ENCODE measurements at places on chromosomes 5 and 9.

DNA sequence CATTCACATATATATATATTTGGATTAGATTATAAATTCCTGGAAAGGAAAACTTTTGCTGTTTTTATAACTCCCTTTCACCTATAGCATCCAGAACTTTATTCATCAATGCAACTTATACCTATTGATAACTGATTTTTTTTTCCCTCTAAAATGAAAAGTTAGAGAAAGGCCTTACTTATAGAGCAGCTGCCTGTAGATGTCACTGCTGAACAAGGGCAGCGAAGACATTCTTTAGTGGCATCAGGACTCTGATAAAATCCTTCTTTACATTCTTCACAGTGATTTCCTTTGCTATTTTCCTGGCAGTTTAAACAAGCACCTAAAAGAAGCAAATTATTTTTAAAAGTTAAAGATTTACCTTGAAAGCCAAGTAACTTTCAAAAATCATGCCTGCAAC, 32.3 kb upstream of the CDK5RAP2 start:
- DNase-seq, result no peak

DNA sequence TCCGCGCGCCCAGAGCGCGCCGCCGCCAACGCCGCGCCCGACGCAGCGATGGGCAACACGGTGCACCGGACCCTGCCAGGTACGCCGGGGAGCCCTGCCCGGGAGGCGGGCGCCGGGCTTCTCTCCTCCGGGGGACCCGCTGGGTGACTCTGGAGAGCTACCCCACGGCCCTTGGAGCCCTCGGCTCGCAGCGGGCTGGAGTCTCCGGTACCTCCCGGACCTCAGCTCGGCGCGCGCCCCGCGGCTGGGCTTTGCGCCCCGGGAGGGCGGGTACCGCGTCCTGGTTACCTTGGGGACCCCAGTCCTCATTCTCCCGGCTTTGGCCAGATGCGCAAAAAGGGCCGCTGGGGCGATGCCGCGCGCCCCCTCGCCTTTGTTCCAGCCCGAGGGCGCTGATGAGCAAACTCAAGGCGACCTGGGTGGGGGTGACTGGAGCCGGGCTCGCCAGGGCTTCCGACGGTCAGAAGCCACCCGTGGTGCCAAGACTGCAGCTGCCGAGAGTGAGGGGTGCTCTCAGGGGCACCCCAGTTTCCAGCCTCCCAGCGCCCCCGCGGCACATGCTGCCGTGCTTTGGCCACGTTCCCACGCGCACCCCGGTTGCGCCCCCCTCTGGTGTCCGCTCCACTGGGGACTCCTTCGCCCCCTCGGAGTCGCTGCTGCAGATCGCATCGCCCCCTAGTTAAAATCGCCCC, 442 bp downstream of the NEURL1B start:
- DNase-seq, result no peak

- DNase-seq, result no peak
Observed at GRCh38 chr9:91163773-91164471, 197.8 kb downstream of the AUH start.

GRCh38 chr9:86407022-86407421, 52.8 kb upstream of the TUT7 start:
- DNase-seq, result no peak

DNA sequence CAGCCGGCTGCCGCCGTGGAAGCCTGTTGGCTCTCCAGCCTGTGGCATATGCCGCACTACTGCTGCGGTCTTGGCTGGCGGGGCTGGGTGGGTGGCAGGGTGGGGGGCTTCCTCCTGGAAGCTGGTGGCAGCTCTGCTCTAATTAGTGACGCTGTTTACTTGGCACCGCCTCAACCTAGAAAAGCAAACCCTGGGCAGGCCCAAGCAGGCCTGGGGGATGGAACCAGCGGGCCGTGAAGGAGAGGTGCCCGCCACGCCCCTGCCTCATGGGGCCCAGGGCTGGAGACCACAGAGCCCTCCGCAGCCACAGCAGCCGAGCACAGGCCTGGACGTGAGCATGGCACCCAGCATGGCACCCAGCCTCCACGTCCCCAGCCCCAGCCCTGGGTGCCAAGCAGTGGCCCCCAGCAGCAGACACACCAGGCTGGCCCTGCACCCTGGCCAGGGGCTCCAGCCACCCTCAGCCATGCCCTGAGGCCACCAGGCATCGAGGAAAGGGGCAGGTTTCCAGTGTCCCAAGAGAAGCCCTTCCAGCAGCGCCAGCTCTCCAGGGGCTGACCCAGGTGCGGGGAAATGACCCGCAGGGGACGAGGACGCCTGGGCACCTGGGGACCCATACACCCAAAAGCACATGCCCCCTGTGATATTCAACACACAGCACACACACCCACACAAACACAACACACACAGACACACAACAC, 5.4 kb upstream of the CCDC187 start:
- DNase-seq, result no peak

All from T-helper 1 cell (primary cell).